Muscle of leg (tissue), 16 donors: ENCODE measurements at places on chromosomes 3 and 15. TPM values are rescaled to one million over a fixed set of nuclear protein-coding genes. Genes with fewer than 3 reads are reported as not detected.

DNA sequence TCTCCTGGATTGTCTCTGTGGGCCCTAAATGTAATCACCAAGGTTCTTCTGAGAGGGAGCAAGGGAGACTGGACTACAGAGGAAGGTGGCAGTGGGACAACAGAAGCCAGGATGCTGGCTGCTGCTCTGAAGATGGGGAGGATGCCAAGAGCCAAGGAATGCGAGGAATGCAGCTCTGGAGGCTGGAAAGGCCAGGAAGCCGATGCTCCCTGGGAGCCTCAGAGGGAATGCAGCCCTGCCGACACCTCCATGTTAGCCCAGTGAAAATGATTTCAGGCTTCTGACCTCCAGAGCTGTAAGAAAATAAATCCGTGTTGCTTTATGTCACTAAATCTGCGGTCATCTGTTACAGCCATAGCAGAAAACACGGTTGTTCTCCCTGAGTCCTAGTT, 44.1 kb downstream of the UMPS start:
- DNase-seq: peak; percentile 71

DNA sequence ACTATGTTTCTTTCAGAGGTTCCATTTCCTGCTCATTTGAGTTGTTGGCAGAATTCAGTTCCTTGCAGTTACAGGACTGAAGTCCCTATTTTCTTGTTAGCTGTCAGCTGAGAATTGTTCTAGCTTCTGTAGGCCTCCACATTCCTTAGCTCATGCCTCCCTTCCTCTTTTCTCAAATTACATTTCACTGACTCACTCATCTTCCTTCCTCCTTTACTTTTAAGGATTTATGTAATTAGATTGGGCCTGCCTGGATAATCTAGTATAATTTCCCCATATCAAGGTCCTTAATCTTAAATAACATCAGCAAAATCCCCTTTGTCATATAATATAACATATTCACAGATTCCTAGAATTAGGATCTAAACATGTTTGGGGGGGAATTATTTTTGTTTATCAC, 40.6 kb upstream of the RBMS3 start:
- no peak for DNase-seq

DNA sequence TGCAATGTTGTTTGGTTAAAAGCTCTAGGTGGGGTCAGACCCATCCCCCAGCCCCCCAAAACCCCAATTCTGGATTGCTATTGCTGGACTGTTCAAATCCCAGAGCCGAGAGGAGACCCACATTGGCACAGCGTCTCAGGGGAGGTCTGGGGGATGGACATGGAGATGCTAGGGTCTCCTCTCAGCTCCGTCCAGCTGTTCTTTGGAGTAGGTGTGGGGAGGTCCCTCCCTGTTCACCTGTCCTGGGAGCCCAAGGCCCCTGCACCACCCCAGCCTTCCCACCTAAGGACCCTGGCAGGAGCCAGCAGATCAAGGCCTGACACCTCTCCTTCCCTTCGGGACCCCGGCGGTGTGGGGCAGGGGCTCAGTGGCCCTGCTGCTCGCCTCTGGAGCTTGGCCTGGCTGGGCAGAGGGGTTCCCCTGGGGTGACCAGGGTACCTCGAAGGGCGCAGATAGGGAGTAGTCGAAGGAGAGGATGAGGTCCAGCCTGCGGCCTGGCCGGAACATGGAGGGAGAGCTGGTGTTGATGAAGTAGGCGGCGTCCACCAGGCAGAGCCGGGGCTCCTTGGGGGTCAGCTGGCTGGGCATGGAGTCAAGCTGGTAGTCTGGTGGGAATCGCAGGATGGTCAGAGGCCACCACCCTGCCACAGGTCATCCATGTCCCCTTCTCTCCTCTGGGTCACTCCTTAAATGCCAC, 23.9 kb downstream of the PLA2G4D start:
- no peak for DNase-seq

GRCh38 chr3:96677156-96677555, 137.2 kb upstream of the EPHA6 start:
- DNase-seq: no peak

- peak; percentile 81 for DNase-seq
These were observed 129.9 kb upstream of the UBE3A start for GRCh38 chr15:25568751-25569150.

DNA sequence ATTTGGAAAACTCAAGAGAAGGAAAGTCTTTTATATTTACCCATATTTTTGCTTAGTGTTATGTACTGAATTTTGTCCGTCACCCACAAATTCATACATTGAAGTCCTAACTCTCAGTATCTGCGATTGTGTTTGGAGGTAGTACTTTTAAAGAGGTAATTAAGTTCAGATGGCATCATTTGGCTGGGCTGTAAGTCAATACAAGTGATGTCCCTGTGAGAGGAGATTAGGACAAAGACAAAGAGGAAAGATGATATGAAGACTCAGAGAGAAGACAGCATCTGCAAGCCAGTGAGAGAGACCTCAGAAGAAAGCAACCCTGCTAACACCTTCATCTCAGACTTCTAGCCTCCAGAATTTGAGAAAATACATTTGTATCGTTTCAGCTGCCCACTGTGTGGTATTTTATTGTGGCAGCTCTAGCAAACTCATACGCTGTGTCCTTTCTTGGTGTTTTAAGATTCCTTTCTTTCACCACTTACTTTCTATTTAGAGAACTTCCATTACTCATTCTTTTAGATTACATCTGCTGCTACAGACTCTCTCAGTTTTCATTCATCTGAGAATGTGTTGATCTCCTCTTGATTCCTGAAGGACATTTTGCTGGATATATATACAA, 17.0 kb downstream of the LRCH3 start:
- DNase-seq: no peak

DNA sequence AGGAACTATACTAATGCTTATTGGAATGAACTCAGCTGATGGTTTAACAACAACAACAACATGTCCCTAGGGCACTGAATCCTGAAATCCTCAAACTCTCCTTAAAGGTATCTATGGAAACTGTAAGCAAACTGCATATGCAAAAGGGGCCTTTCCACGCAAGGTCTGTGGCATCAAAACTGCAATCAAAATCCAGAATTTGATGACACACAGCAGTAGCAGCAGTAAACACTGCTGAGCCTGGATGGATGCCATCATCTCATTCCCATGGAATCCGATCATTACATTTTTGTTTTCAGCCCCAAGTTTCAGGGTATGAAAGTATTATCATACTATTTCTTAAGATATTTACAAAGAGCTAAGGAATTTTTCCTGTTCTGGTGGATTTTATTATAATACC, 399.7 kb downstream of the VPS13C start:
- peak; percentile 83 for DNase-seq

DNA sequence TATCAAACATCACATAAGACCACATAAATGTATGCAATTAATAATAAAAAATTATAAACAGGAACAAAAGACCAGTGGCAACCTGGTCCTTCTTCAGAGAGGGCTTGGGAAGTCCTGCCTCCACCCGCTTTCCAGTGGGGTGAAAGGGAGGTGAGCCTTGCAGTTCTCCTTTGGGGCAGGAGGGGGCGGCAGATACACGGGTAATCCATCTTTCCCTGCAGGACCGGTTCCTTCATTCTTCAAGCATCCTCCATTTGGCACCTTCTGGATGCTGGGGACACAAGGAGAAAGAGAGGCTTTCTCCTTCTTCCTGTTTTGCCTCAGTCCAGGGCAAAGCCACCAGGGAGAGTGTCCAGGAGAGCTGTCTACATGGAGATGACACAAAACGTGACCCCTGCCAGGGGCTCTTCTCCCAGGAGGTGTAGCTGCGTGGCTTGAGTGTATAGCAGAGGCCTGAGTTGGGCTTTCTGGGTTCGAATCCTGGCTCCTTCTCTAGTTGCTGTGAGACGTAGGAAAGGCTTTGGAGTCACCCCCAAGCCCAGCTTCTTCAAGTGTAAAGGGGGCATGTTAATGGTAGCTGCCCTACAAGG, 23.2 kb downstream of the RPLP1 start:
- peak; percentile 85 for DNase-seq

- DNase-seq: no peak
These were observed 195.7 kb downstream of the EBLN2 start for GRCh38 chr3:73257186-73257585.

- DNase-seq: no peak
These were observed 199.1 kb downstream of the CDIN1 start for GRCh38 chr15:36778531-36778930.

GRCh38 chr3:47568901-47569300, 9.8 kb downstream of the CSPG5 start:
- no peak for DNase-seq

- DNase-seq: peak; percentile 28
These were observed 7.3 kb downstream of the MYO5C start for GRCh38 chr15:52288051-52288942.

DNA sequence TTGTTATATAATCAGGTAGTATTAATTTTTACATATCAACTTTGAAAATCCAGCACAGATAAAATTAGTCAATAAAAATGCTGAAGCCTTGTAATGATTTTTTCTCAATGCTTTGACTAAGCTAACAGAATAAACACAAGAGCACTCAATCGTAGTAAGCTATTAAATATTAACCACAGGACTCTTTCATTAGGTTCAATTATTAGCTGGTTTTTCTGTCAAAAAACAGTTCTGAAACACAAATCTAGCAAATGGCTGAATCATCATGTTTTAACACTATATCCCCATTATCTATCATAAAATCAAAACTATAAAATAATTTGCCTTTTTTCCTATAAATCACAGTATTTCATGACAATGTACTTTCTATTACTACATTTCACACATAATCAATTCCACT, 69.6 kb downstream of the PLOD2 start:
- DNase-seq: no peak

- no peak for DNase-seq
These were observed 31.2 kb upstream of the PTX3 start for GRCh38 chr3:157405457-157405856.

DNA sequence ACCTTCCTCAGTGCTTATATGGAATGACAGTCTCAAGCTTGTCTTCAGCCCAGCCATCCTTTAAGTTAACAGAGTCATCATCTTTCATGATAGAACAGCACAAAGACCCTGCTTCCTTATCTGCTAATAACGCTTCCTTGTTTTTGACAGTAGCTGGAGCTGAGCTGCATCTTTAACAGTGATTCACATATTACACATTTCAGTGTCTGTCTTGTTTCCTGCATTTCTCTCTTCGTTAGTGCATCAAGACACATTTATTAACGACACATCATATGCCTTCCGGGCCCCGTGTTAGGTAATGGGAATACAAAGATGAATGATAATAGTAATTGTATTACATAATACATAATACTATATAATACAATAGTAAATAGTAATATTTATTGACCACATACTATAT, 30.2 kb upstream of the GREM1 start:
- no peak for DNase-seq

DNA sequence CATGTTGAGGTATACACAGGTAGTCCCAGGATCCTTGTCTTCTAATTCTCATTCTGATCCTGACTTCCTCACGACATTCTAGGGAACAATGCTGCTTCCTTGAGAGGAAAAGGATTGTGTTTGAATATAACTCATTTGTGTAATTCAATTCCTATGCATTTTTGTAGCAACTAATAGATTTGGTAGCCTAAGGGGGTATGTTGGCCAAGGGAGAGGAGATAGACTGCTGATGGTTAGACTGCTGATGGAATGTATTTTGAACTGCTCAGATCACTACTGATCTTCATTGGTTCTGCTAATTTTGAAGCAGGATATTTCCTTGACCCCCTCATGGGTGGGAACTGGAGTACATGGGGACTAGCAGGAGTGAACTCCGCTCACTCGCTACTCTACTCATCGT, 39.7 kb downstream of the RAD54L2 start:
- no peak for DNase-seq

GRCh38 chr3:122794779-122795673, at the start of gene SLC49A4:
TSS of gene SLC49A4 (plus strand) at chr3:122795069. CDS start at chr3:122795193, 124 bp downstream.
- peak; percentile 89 for DNase-seq

GRCh38 chr3:4776980-4777581, 202.2 kb upstream of the BHLHE40 start:
- DNase-seq: peak; percentile 66

DNA sequence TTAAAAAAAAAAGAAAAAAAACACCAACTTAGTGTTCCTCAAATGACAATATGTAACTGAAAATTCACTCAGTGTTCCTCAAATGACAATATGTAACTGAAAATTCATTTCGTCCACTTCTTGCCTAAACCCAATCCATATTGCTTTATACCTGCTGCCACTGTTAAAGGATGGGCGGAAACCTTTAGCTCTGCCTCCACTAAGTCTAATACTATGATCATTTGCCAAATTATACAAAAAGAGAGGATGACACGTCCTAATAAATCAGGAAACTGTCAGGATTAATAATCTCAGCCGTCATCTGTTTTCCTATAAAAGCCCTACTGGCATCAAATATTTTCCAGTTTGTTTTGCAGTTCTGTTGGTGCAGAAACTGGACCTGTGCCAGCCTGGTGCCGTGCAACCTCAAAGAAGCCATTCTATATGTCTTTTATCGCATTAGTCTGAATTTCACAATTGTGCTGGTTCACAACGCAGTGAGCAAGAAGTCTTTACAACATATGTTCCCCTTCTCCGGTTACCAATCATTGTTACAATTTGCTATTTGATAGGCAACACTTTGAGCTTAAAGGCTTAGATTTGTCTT, 160.4 kb upstream of the KCNH8 start:
- no peak for DNase-seq

GRCh38 chr15:74239051-74239705, 3.1 kb downstream of the CCDC33 start:
- DNase-seq: no peak

DNA sequence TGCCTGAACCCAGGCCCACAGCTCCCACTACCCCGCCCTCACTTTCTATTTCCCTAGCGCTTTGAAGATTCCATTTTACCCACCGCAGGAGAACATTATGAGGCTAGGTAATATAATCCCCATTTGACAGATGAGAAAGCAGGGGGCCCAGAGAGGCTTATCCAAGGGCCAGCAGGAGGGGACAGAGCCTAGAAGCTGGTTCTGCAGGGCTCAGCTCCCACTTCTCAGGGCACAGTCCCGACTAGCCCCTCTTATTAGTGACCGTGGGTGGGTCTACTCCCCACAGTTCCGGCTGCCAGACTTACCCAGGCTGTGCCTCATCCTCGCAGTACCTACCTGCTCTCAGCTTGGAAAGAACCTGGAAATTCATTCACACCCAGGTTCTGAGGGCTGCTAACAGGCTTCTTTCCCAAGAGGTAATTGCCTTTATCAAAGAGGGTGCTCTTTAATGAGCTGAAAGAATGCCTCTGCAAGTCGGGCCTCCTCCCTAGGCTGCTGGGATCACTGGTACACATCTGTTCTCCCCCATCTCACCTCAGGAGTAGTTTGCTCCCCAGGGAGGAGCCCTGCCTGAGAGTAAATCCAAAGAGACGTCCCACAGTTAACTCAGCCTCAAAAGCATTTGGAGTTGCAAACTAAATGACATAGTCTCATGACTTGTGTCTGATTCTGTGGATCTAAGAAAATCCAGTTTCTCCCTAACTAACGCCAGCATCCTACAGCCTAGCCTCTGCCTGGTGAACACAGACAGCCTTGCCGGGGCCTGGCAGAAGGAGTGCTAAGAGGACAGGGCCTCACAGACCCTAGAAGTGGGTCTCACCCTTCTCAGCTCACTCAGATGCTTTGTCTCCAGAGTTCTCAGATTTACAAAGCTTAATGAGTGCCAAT, 125.0 kb downstream of the CHSY1 start:
- no peak for DNase-seq

Gene SLC9C1
- 0.33 TPM for polyA plus RNA-seq

Gene SATB1
- polyA plus RNA-seq: 33.9 TPM

Gene C3orf85
- polyA plus RNA-seq: not detected

Gene IL17RE
- 3.6 TPM for polyA plus RNA-seq

Gene TYRO3
- polyA plus RNA-seq: 13.9 TPM

Gene TBC1D5
- polyA plus RNA-seq: 27.3 TPM
